ELF-1 (cell line): ENCODE measurements at places on chromosomes 7 and 10.
A peak's percentile ranks its signal among the peaks of the same experiment; 100 is the strongest.

GRCh38 chr10:79346388-79347225 is 662 bp upstream of the PPIF start:
- peak; percentile 67 for DNase-seq

DNA sequence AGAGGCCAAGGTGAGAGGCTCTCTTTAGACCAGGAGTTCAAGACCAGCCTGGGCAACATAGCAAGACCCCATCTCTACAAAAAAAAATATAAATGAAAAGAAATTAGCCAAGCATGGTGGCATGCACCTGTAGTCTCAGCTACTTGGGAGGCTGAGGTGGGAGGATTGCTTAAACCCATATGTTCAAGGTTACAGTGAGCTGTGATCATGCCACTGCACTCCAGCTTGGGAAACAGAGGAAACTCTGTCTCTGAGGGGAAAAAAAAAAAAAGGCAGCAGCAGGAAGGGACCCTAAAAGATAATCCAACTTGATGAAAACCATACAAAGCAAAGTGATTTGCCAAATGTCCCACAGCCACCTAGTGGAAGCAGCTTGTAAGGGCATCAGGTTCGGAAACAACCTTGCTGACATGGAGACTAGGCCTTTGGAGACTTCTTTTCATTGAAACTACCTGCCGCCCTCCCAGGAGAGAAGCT is 15.6 kb upstream of the PBLD start:
- peak; percentile 65 for DNase-seq

GRCh38 chr7:159062569-159062968 is 82.1 kb downstream of the VIPR2 start:
- peak; percentile 18 for DNase-seq

DNA sequence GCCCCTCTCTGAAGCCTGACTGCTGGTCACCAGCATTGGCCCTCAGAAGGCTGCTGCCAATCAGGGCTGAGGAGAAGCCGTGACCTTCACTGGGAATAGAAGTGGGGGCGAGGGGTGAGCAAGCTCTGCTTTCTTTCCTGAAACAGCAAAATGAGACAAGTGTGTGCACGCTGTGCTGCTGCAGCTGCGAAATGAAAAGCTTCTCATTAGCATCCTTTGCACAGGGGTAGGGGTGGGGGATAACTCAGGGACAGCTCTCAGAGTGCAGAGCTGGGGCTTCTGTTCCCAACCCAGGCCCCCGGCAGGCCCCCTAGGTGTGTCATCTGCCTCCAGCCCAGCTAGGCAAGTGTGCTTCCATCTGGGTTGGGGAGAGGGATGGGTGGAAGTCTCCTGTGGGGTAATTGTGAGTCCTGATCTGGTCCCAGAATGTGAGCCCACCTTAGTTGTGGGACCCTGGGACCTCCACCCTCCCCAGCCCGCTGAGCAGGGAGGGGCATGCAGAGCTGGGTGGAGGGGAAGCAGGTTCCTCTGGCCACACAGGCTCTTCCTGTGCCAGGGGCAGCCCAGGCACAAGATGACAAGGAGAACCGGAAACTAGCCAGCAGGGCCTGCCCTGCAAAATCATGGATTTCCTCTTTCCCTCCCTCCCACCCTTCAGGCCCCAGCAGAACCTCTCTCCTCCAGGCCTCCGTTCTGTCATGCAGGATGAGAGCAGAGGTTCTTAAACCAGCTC is 22.2 kb downstream of the ZNF467 start:
- no peak for DNase-seq

DNA sequence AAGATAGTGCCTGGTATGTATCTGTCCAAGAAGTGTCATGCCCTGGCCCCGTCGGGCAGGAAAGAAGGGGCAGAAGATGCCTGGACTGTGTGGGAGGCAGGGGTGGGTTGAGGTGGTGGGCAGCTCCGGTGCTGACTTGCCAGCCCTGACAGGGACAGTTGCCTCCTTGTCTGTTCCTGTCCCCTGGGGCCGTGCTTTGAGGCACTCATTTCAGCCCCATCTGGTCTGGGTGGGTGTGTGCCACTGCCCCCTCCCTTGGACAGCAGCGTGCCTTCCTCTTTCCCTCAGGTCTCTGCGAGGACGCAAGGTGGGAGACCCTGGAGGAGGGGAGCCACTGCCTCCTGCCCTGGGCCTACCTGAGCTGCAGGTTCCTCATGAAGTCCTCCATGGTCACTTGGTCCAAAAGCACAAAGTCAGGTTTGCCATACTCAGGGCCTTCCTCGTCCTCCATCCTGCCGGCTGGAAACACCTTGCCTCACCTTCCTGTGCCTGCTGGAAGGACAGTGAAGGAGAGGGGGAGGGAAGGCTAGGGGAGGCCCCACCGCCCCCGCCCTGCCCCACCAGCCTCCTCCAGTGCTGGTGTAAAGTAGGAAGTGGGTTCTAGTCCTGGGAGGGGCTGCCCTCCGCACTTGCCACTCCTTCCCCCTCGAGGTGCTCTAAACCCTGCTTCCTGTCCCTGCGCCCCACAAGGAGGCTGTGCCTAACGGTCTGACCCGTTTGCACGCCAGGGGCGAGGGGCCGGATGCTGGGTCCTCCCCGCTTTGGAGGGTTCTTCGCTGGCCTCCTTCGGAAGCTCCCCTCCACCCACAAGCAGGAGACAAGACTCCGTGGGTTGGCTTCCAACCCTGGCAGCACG is at the start of gene MYO1G:
TSS of gene MYO1G (minus strand) at position 505 of the 856 bp plus-strand sequence. CDS start at position 451, 54 bp downstream.
- DNase-seq: no peak

DNA sequence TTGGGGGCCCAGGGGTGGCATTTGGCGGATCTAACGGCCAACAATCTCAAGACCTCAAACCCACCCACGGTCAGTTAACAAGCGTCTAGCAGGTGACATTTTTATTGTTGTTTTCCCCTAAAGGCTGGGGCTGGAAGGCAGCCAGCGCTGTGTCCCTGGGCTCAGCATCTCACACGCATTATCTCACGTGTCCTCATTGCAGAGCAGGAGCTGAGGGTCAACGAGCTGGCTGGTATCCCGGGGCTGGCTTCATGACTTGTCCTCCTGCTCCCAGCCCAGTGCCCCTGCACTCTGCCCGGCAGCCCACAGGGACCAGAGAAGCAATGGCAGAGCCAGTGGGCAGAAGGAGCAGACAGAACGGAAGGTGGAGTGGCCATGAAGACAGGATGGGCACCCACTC is 54.4 kb upstream of the TMEM273 start:
- no peak for DNase-seq

- no peak for DNase-seq
Measured at GRCh38 chr7:128724743-128725142, 14.4 kb upstream of the CALU start.

DNA sequence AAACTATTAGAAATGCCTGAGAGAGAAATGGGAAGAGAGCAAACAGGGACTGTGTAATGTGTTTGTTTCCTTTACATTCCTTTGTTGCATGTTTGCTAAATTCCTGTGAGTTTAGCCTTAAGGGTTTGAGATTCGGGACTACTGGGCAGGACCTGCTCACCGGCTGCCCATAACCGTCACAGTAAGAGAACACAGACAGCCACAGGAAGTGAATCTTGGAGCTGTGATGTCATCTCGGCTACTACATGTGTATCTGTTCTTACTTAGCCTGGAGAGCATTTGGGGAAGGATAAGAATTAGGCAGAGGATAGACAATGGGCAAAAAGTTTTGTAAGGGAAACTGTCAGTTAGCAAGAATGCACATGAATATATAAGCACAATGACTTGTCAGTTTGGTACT is 485.1 kb upstream of the KLF6 start:
- DNase-seq: peak; percentile 45

DNA sequence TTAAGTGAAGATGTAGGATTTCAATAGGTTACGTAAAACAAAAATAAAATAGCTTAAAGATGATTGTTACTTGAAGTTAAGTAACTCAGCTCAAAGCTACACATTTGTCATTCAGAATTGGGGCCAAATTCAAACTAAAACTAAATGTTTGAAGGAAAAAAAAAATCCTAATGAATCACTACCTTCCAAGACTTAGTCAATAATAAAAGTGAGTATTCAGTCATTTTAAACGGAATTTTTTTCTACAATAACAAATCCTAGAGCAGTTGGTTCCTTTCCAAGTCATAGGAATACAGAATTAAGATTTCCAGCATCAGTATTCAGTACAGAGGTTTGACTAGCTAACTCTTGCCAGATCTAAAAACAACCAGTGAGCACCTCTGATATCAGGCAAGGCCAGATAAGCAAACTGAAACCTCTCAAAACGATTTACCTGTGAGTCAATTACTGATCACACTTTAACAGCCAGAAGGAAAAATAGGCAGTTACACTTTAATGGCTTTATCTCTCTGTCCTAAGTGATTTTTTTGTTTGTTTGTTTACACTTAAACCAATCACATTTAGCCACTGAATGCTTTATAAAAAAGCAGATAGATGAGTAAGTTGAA is 669.8 kb upstream of the ANKRD30A start:
- no peak for DNase-seq

- peak; percentile 81 for DNase-seq
Measured at GRCh38 chr10:77859865-77860282, 66.7 kb downstream of the DLG5 start.
